ENCODE measurements at places on chromosomes 3 and 15. TPM values are rescaled to one million over a fixed set of nuclear protein-coding genes. Genes with fewer than 3 reads are reported as not detected.

TTLL13 gene
- not detected for total RNA-seq

RAD18 gene
- total RNA-seq: 5.9 TPM

SLMAP gene
- total RNA-seq: 66.1 TPM

LEKR1 gene
- total RNA-seq: not detected

TAGLN3 gene
- not detected for total RNA-seq

FOXB1 gene
- not detected for total RNA-seq

SH2D7 gene
- total RNA-seq: not detected

CLDN16 gene
- total RNA-seq: not detected

ISLR2 gene
- 0.44 TPM for total RNA-seq

FAM81A gene
- not detected for total RNA-seq

ARID3B gene
- 10.3 TPM for total RNA-seq

TIGIT gene
- 1.4 TPM for total RNA-seq

SLC38A3 gene
- total RNA-seq: not detected

ALDH1A2 gene
- 16.5 TPM for total RNA-seq

ZBTB20 gene
- 76.9 TPM for total RNA-seq

All from subcutaneous adipose tissue (tissue), 4 donors.